ENCODE measurements at places on chromosomes 1 and 21.

DNA sequence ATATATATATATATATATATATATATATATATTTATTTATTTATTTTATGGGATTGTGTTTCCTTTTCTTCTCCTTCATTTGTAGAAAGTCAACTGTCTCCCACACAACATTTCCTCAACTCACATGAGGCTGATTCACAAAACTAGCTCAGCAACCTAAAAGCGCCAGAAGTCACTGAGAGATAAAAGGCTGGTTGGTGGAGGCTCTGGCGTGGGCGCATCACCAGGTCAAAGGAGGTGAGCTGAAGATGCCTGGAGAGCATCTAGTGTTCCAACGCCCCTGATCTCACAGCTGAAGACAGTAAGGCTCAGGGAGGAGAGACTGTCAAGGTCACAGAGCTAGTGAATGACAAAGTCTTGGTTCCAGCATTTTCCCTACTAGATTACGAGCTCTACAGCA is 78.0 kb downstream of the HLCS start:
- DNase-seq: no peak

GRCh38 chr21:45640888-45641479 is 2.5 kb upstream of the PCBP3 start:
- no peak for DNase-seq

GRCh38 chr1:76070538-76070937 is 4.0 kb upstream of the ST6GALNAC3 start:
- no peak for DNase-seq

DNA sequence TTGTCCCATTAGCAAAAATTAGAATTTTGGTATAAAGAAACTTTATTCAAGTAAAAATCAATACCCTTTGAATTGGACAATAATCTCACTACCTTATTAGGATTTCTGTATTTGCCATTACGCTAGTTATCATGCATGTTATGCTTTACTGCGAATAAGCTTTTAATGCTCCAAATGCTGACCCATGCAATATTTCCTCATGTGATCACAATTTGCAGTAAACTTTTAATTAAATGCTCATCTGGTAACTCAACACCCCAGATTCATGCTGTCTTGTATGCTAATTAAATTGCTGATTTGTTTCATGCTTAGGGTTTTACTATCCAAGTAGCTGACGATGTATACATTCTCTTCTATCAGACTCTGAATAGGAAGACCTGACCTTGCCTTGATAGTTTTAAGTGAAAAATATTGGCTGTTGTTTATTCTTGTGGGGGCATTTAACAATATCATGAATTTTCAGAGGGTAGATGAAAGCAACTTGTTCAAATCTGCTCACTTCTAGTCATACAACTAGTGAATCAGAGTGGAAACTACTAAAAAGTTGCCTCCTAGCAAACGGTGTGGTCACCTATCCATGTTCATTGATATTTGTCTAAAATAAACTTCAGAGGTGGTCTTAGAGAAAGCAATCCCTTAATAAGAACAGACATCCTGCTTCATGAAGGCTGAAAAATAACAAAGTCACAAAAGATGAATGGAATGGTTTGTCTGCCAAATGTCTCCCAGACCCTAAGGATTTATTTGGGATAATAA is 5.6 kb downstream of the XCL1 start:
- no peak for DNase-seq
